ENCODE measurements at places on chromosomes 1 and 21.
A peak's percentile ranks its signal among the peaks of the same experiment; 100 is the strongest.

DNA sequence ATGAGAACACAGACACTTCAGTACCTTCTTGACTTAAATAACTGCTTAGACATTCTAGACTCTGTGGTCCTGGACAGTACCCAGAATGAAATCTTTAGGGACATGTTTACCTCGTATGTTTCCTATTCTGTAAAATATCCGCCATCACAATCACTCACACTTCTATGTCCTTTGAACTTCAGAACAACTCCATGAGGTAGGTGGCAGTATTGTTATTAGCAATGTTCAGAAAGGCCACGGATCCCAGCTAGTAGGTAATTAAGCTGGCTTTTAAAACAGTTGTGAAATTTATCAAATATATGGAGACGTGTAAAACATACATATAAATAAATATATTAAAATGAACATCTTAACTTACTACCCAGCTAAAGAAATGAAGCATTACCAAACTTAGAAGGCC, 83.4 kb downstream of the CACHD1 start:
- DNase-seq, result no peak

GRCh38 chr1:8169364-8170058, 143.4 kb upstream of the ERRFI1 start:
- no peak for DNase-seq

DNA sequence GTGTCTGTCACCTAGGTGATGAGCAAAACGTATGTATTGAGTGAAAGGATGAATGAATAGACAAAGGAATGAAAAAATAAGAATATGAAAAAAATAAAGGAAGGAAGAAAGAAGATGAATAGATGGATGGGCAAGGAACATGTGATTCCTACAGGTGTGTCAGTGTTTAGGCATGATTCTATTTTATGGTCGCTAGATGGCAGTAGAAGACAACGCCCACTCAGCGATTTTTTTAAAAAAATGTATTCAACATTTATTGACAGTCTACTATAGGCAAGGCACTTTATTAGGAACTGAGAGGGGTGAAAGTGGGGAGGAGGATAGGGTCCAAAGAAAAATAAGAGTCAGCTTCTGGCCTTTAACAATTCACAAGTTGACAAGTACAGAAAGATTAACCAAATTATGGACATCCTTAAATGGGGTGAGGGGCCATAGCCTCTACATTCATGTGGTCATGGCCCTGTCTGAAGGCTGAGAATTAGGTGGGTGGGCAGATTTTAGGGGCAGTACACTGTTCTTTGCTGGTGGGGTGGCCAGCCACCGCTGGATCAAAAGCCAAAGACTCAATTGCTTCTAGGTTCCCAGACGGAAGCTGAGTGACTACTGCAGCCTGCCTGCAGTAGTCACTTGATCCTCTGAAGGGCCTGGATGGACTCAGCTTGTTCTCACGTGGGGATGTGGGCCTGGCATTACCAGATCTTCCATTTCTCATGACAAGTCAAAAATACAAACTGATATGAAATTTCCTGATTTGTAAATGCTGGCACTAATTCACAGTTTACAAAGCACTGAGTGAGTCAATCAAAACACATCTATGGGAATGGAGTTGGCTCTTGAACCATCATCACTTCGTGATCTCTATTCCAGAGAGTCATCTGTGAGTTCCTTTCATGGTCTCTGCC, 83.9 kb downstream of the FASLG start:
- DNase-seq, result no peak

DNA sequence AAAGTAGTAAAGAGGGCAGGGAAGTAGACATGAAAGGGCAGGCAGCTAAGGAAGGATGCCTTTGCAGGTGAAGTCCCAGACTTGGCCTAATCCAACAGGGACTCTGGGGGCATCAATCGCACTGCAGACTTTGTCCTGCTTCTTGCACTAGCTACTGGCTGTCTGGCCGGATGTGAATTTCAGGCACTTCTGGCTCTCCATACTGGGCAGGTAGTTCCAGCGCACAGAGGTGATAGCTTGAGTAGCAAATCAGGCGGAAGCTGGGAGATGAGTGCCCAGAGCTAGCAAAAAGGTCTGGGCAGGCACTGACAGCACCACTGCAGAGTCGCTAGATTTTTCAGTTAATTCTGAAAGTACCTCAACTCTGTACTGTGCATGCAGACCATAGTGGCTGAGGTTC, 997 bp downstream of the RSPH1 start:
- DNase-seq, result no peak

DNA sequence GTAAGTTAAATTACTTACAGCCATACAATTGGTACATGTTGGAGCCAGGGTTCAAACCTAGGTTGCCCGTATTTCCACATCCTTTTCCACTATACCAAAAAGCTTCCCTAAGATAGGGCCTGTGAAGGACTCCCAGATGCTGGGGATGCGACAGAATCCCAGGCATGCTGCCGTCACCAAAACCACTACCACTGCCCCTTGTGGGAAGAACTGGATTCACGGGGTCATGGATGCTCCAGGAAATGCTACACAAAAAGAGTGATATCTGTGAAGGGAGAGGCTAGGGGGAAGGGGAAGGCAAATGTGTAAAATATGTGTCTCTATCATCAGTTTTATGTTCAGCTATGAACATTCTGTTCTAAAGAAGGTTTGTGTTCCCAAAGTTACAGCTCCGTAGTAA, 133.9 kb upstream of the IVNS1ABP start:
- no peak for DNase-seq

DNA sequence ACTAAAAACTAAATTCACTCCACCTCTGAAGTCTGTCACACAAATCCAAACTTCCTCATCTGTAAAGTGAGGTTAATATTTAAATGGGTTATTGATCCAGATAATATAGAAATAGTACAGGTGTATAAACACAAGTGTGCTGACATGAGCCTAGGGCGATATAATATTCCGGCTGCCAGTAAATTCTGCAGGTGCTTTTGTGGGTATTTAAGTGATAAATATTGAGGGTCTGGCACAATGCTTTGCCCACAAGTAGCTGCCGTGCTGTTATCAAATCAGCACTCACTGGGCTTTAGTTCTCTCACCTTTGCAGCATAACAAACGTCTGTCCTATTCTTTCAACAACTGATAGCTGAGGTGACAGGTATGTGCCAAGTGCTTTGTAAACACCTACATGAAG, 7.6 kb downstream of the PABPC4 start:
- DNase-seq, result no peak

GRCh38 chr1:3066250-3066711, 2.7 kb upstream of the PRDM16 start:
- DNase-seq, result no peak

GRCh38 chr21:43308101-43308814, 118.7 kb downstream of the SIK1 start:
- DNase-seq, result no peak

DNA sequence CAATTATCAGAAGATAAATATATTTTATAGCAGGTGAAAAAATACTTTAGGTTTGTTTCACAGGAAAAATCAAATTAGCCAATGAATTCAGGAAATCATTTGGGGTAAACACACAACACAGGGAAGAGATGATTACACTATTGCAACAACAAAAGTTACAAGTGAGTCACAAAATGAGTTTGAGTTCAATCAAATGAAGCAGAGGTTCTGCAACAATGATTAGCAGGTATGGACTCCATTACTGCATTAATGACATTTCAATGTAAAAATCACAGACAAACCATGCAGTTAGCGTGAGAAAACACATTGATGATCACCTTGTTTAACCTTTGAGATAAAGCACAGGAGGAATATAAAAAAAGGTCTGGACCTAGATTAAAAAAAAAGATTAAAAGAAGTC, 9.7 kb downstream of the ADGRL4 start:
- no peak for DNase-seq

GRCh38 chr1:162663589-162664106, 31.4 kb downstream of the DDR2 start:
- DNase-seq, result no peak

GRCh38 chr21:26739189-26739588, 106.0 kb downstream of the ADAMTS1 start:
- DNase-seq, result no peak

GRCh38 chr1:32948905-32949304, 15.7 kb downstream of the RNF19B start:
- no peak for DNase-seq

DNA sequence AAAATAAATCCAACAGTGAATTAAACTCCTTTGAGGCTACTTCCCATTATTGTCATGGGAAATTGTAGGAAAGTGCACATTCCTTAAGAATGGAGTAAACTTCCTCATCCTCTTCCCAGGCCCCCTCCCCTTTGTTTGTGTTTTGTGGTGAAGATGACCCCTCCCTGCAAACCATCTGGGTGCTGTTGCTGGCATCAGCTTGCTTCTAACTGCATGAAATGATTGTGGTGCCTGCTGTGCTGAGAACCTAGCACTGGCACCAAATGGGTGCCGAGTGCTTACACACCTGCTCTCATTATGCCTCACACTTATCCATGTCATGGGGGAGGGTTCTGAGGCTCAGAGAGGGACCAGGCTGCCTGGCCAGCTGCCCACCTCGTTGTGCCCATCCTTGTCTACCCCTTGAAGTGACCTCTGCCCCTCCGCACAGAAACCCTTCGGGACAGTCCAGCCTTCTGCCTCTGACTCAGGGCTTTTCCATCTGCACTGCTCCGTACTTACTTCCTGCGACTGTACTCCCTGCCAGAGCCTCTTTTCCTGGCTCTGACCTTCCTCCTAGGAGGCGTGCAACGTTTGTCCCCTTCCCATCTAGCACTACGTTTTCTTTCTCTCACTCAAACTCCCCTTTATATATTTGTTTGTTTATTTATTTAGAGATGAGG, 30.6 kb downstream of the CAPN2 start:
- DNase-seq, result no peak

DNA sequence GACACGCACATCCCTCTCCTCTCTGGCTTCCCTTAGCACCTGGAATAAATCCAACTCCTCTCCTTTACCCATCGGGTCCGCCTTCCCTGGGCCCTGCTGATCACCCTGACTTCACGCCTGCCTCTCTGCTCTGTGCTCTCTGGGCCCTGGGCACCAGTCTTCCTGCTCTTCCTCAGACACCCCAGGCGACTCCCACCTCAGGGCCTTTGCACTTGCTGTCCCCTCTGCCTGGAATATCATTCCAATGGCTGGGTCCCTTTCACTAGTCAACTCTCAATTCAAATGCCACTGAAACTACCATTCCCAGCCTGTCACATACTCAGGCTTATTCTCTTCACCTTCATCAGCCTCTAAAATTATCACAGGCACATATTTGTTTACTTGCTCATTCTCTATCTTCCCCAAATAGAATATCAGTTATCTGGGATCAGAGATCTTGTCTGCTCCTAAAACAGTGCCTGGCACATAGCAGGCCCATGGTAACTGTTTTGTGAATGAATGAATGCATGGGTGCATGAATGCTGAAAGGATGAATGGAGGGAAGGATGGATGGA, 27.2 kb upstream of the SELENON start:
- no peak for DNase-seq

- no peak for DNase-seq
Measured at GRCh38 chr1:87814573-87814972, 485.9 kb downstream of the LMO4 start.

GRCh38 chr21:45845770-45846090, 135.8 kb upstream of the COL6A1 start:
- DNase-seq, result no peak

DNA sequence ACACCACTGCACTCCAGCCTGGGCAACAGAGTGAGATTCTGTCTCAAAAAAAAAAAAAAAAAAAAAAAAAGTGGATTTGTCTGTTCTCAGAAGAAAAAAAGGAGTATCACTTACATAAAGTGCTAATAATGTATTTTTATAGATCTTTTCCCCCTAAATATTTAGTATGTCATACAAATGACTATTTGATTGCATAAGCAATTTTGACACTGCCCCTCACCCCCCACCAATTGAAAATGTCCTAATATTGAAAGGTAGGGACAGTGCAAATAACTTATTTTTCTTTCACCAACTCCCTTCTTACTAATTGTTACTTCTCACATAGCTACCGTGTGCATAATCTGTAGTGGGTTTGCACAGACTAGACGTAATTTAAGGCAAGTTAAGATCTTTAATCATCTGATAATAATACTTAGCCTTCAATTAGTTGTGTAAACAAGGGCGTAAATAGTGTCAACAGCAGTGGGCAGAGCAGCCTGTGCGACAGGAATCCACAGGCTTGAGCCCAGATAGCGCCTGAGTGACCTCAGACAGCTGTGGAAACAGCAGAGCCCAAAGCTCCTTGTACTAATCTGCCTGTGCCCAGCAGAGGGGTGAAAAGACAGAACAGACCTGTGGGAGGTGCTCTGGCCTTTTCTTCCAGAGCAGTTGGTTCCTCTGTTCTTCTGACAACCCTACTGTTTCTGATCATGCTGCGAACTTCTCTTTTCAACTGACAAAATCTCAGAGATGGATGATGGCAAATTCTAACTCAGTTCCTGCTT, 4.5 kb upstream of the IER5 start:
- DNase-seq, result no peak

- DNase-seq, result no peak
Measured at GRCh38 chr1:169604781-169605560, 18.7 kb upstream of the F5 start.

GRCh38 chr1:13948888-13949391, 249.0 kb downstream of the PRDM2 start:
- no peak for DNase-seq

GRCh38 chr1:89261926-89262515, 10.6 kb downstream of the GBP5 start:
- no peak for DNase-seq

- no peak for DNase-seq
Measured at GRCh38 chr1:94235189-94236012, 2.0 kb downstream of the ARHGAP29 start.

DNA sequence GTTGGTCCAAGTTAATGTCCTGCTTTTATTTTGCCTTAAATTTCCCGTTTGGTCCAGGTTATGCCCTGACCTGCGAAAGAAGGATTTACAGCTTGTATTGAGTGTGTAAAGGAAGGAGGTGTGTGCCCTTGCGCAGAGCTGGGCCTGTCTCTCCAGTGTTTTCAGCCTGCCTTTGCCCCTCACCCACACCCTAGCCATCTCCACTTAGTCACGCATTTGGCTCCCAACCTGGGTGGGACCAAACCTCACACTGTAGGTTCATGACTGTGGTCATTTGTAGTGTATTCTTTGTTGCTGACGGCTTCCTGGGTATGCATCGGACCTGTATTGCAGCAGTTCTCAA, 572 bp upstream of the SRSF10 start:
- peak; percentile 29 for DNase-seq

- no peak for DNase-seq
Measured at GRCh38 chr1:176696109-176696508, 233.1 kb downstream of the PAPPA2 start.

DNA sequence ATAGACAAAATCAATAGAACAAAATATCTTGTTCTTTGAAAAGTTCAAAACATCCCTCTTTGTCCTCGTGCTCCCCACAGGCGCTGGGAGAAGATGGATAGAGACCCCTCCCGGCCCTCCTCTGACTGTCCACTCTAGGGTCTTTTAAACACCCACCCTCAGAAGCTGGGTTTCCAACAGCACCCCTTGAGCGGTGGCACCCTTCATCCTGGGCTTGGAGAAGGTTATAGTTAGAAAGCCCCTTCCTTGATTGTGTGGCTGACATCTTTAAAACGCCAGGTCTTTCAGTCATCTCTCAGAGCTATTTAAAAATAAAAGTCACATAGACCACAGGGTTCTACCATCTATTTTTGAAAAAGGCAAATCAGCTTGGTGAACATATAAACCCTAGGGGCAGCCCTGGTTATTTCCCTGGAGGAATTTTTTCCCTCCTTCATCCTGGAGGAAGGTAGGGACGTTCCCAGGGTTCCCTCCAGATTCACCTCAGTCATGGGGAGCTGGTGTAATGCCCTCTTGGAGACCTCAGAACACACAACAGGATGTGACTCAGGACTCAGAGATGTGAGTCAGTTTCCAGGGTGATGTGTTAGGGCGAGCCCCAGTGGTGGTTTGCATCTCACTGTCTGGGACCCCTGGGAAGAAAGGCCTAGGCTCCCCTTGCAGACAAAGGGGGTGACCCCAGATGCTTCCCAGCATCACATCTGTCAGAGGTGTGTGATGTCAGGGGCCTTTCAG, 138.5 kb downstream of the CLIC6 start:
- peak; percentile 25 for DNase-seq

Measured in stimulated activated CD8-positive, alpha-beta memory T cell treated with anti-CD3 and anti-CD28 coated beads, Interleukin-7, amount 100 ng/mL, for 24 hours (primary cell).